ENCODE measurements at places on chromosomes 16 and 17. TPM values are rescaled to one million over a fixed set of nuclear protein-coding genes. Genes with fewer than 3 reads are reported as not detected.
A peak's percentile ranks its signal among the peaks of the same experiment; 100 is the strongest.

Gene MYO15A
- total RNA-seq = 4.5 TPM

Gene INCA1
- 1.1 TPM for total RNA-seq

Gene PHOSPHO1
- total RNA-seq = 0.85 TPM

Gene MPP2
- total RNA-seq = 31.4 TPM

Gene YPEL3
- total RNA-seq = 52.7 TPM

Gene ENDOV
- 18.1 TPM for total RNA-seq

Gene FN3K
- 21.2 TPM for total RNA-seq

DNA sequence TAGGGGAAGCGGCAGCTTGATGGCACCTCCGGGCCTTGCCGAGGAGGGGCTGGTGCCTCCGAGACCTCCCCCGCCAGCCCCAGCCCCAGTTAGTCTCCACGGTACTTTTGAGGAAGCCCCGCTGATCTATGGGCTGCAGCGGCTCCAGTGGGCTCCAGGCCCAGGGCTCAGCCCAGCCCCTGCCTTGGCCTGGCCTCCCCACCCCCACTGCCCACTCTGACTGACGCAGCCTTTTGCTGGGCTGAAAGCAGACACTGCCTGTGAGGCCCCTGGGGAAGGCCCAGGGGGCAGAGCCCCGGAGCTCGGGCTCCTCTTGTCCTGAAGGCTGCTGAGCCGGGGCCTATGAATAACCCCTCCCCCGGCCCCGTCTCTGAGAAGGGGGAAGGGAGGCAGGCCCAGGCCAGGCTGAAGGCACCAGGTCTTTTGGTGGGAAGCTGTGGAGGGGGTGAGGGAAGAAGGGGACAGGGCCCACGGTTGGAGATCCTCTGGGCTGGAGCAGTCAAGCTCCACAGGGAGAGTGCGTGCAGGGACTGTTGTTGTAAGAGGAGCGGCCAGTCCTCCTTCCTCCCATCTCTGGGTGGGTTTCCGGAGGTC, 7.5 kb upstream of the SMTNL2 start:
- H3K4me1 ChIP-seq = peaks cover 25% of the 10 kb centered on the region
- DNase-seq = peak; percentile 60
- H3K27me3 ChIP-seq = no peaks in the 10 kb centered on the region
- H3K36me3 ChIP-seq = no peaks in the 10 kb centered on the region

DNA sequence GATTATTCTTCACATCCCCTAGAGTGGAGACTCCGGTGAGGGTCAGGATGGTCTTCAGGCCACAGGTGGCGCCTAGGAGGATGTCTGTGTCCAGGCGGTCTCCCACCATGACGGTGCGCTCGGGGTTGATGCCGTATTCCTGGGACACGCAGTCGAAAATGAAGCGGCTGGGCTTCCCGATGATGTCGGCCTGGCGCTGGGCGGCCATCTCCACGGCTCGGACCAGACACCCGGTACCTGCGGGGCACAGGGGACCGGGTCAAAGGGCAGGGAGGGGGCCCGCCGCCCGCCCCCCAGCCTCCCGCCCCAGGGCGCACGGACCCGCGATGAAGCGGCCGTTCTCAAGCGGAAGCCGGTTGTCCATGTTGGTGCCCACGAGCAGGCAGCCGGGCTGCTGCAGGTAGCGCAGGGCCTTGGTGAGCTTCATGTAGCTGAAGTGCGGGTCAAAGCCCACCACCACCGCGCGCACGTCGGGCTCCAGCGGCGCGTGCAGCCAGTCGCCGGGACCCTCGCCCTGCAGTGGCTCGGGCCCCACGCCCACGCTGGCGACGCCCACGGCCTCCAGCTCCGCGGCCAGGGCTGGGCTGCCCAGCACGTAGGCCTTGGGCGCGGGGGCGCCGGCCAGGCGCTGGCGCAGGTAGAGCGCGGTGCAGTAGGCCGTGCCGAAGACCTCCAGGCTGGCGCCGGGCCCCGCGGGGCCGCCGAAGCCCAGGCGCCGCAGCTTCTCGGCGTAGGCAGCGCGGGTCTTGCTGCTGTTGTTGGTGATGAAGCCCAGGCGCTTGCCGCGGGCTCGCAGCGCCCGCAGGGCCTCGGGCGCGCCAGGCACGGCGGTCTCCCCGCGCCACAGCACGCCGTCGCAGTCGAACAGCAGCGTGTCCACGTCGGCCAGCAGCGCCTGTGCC, 572 bp downstream of the PGP start:
- H3K27me3 ChIP-seq = no peaks in the 10 kb centered on the region
- peaks cover 25% of the 10 kb centered on the region for H3K4me1 ChIP-seq
- peak overlapping the region; percentile 74 for H3K4me3 ChIP-seq
- peaks cover 11% of the 10 kb centered on the region for H3K36me3 ChIP-seq

GRCh38 chr17:47997586-47997985, 26.7 kb downstream of the CDK5RAP3 start:
- peaks cover 40% of the 10 kb centered on the region for H3K4me1 ChIP-seq
- no peaks in the 10 kb centered on the region for H3K36me3 ChIP-seq
- DNase-seq = no peak

DNA sequence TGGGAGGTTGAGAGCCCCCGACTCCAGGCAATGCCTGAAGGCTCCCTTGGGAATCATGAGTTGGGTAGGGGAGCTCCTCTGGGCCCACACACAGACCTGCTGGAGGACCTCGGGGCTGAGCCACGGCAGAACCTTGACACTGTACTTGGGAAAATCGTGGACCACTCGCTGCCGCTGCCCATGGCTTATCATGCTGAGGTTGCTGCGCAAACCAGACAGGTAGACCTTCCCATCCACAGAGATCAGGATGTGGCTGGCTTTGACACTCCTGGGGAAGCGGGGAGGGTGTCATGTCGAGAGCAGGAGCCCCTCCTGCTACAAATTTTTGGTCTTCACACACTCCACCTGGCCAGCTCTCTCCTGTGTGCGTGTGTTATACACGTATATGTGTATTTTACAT, 7.2 kb upstream of the LIMD2 start:
- DNase-seq = no peak
- H3K4me1 ChIP-seq = peaks cover 12% of the 10 kb centered on the region
- H3K27me3 ChIP-seq = no peaks in the 10 kb centered on the region
- no peak overlapping the region for H3K27ac ChIP-seq
- H3K36me3 ChIP-seq = peaks cover 39% of the 10 kb centered on the region
- H3K4me3 ChIP-seq = no peak overlapping the region

DNA sequence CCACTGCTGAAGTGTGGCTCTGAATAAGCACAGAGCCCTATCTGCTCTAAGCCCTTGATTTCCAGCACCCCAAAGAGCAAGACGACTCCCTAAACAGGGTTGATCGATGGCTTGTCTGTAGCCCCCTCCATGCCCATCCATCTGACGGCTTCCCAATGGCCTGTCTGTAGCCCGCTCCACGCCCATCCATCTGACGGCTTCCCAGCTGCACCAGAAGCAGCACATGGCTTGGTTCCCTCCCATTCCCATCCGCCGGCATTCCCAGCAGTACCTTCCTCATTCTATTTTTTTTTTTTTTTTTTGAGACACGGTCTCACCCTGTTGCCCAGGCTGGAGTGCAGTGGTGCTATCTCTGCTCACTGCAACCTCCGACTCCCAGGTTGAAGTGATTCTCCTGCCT, 64.5 kb downstream of the RBFOX3 start:
- no peaks in the 10 kb centered on the region for H3K27me3 ChIP-seq
- no peak overlapping the region for H3K4me3 ChIP-seq
- H3K4me1 ChIP-seq = peaks cover 12% of the 10 kb centered on the region
- H3K36me3 ChIP-seq = no peaks in the 10 kb centered on the region
- no peak for DNase-seq

DNA sequence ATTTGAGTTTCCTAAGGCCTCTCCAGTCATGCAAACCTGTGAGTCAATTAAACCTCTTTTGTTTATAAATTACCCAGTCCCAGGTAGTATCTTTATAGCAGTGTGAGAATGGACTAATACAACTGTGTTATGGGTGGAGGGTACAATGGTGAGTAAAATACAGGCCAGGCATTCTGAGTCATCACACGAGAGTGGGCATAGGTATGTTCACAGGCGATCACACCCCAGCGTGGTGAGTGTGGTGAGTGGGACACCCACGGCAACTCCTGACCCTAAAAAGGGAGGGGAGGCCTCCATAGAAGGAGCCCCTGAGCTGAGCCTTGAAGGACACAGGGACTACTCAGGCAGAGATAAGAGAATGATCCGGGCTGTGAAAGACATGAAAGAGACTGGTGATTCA, 22.6 kb upstream of the MAPT start:
- no peaks in the 10 kb centered on the region for H3K36me3 ChIP-seq
- no peak overlapping the region for H3K4me3 ChIP-seq
- no peaks in the 10 kb centered on the region for H3K27me3 ChIP-seq
- peaks cover 11% of the 10 kb centered on the region for H3K4me1 ChIP-seq
- no peak for DNase-seq

- DNase-seq = no peak
- H3K4me1 ChIP-seq = peaks cover 30% of the 10 kb centered on the region
- no peaks in the 10 kb centered on the region for H3K36me3 ChIP-seq
Measured at GRCh38 chr17:72967277-72967970, 125.1 kb downstream of the SLC39A11 start.

GRCh38 chr17:80279895-80280294, 19.2 kb downstream of the RNF213 start:
- no peak overlapping the region for H3K27ac ChIP-seq
- peaks cover 13% of the 10 kb centered on the region for H3K36me3 ChIP-seq
- no peaks in the 10 kb centered on the region for H3K27me3 ChIP-seq
- peaks cover 17% of the 10 kb centered on the region for H3K4me1 ChIP-seq

GRCh38 chr17:46942441-46943217, 19.7 kb downstream of the GOSR2 start:
- H3K27ac ChIP-seq = no peak overlapping the region
- H3K27me3 ChIP-seq = no peaks in the 10 kb centered on the region
- peaks cover 40% of the 10 kb centered on the region for H3K4me1 ChIP-seq

GRCh38 chr16:49757559-49758069, 98.3 kb downstream of the ZNF423 start:
- H3K4me3 ChIP-seq = no peak overlapping the region
- H3K27ac ChIP-seq = peak overlapping the region; percentile 47
- no peaks in the 10 kb centered on the region for H3K27me3 ChIP-seq
- H3K36me3 ChIP-seq = no peaks in the 10 kb centered on the region
- DNase-seq = peak; percentile 53

- no peaks in the 10 kb centered on the region for H3K4me1 ChIP-seq
- no peak for DNase-seq
- no peak overlapping the region for H3K4me3 ChIP-seq
- H3K27ac ChIP-seq = no peak overlapping the region
Measured at GRCh38 chr16:27973678-27974077, 89.8 kb downstream of the GSG1L start.

- DNase-seq = no peak
- H3K36me3 ChIP-seq = peaks cover 12% of the 10 kb centered on the region
- peaks cover 11% of the 10 kb centered on the region for H3K4me1 ChIP-seq
- H3K27ac ChIP-seq = no peak overlapping the region
Measured at GRCh38 chr16:55284718-55285099, 39.3 kb upstream of the IRX6 start.

DNA sequence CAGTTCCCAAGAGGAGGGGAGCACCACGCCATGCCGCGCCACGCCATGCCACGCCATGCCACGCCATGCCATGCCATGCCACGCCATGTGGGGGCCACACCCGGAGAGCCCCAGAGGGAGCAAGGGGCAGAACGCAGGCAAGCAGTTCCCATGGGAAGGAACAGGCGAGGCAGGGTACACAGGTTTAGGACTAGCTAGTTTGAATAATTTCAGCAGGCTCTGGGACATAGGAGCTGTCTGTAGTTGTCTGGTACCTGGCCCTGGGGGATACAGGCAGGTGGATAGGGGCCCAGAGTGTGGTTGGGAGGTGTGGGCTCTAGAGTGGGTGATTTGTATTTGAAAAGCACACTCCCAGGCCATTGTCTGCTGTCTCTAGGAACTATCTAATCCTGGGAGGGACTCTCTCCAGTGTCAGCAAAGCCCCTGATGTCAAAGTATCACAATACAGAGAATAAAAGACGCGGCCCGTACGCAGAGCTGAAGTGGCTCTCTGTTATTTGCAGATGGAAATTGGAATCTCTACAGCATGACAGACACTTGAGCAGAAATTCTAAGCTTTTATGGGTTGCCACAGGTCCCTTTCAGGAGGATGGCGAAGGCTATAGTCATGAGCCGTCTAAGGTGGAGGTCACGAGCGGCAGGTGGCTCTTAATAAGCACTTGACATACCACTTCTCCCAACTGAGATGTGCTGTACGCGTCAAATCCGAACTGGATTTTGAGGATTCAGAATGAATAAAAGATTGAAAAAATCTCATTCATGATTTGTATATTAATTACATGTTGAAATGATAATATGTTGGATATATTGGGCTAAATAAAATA, 220.8 kb upstream of the TNRC6C start:
- DNase-seq = peak; percentile 8
- no peak overlapping the region for H3K4me3 ChIP-seq
- H3K4me1 ChIP-seq = peaks cover 27% of the 10 kb centered on the region
- H3K27ac ChIP-seq = no peak overlapping the region
- peaks cover 16% of the 10 kb centered on the region for H3K36me3 ChIP-seq

- no peaks in the 10 kb centered on the region for H3K36me3 ChIP-seq
- H3K27me3 ChIP-seq = no peaks in the 10 kb centered on the region
- H3K4me3 ChIP-seq = no peak overlapping the region
- peaks cover 11% of the 10 kb centered on the region for H3K4me1 ChIP-seq
- DNase-seq = no peak
Measured at GRCh38 chr16:54077050-54077821, 209.4 kb downstream of the IRX3 start.

GRCh38 chr16:86342161-86342834, 168.0 kb upstream of the FOXF1 start:
- peaks cover 58% of the 10 kb centered on the region for H3K4me1 ChIP-seq
- H3K27ac ChIP-seq = no peak overlapping the region
- H3K36me3 ChIP-seq = no peaks in the 10 kb centered on the region
- no peak for DNase-seq
- no peak overlapping the region for H3K4me3 ChIP-seq
- peaks cover 42% of the 10 kb centered on the region for H3K27me3 ChIP-seq

DNA sequence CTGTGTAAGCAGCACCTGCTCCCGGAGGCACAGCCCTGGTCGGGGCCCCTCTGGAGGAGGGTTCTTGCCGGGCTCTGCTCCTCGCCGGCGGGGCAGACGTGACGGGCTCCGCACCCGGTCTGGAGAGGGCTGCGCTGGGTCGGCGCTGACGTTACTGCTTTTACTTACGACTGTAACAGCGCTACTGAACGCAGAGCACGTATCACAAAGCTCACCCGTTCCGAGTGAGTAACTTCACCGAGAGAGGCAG, 1.3 kb upstream of the RAB40C start:
- H3K27me3 ChIP-seq = peaks cover 44% of the 10 kb centered on the region
- peaks cover 2% of the 10 kb centered on the region for H3K36me3 ChIP-seq
- peak; percentile 60 for DNase-seq
- peak overlapping the region; percentile 97 for H3K27ac ChIP-seq
- H3K4me3 ChIP-seq = peak overlapping the region; percentile 89
- H3K4me1 ChIP-seq = peaks cover 20% of the 10 kb centered on the region

DNA sequence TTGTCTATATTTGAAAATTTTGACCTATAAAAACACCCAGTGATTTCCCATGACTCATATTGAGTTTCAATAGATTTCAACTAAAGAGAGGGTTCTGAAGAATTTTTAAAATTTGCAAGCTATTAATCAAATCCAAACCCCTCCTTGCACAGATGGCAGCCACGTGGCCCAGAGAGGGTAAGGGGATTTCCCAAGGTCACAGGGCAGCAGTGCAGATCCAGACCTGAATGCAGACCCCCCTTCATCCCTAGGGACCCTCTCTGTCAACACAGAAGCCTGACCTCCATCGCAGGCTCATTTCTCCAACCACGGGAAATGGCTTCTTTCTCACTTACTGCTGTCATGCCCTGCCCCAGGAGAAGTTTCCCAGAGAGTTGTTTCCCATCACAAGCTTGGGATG, 24.7 kb upstream of the CES5A start:
- H3K27ac ChIP-seq = no peak overlapping the region
- peaks cover 12% of the 10 kb centered on the region for H3K27me3 ChIP-seq
- DNase-seq = no peak
- no peaks in the 10 kb centered on the region for H3K4me1 ChIP-seq
- H3K36me3 ChIP-seq = peaks cover 34% of the 10 kb centered on the region
- H3K4me3 ChIP-seq = no peak overlapping the region

GRCh38 chr16:15788846-15789239, 68.0 kb downstream of the MYH11 start:
- H3K4me3 ChIP-seq = no peak overlapping the region
- no peak overlapping the region for H3K27ac ChIP-seq
- no peaks in the 10 kb centered on the region for H3K4me1 ChIP-seq
- no peak for DNase-seq
- H3K27me3 ChIP-seq = no peaks in the 10 kb centered on the region

Measured in WTC11 (cell line).